Suppressor macrophage treated with lipopolysaccharide for 1 hour (primary cell): ENCODE measurements at places on chromosomes 16 and 17.
A peak's percentile ranks its signal among the peaks of the same experiment; 100 is the strongest.

GRCh38 chr16:66479661-66480264 is 52.7 kb downstream of the BEAN1 start:
- DNase-seq, result no peak

GRCh38 chr17:13044572-13045065 is 26.8 kb upstream of the ELAC2 start:
- DNase-seq, result no peak

GRCh38 chr17:18981335-18981641 is 23.3 kb downstream of the FAM83G start:
- DNase-seq, result no peak

- no peak for DNase-seq
Measured at GRCh38 chr16:22027633-22028032, 19.7 kb downstream of the MOSMO start.

DNA sequence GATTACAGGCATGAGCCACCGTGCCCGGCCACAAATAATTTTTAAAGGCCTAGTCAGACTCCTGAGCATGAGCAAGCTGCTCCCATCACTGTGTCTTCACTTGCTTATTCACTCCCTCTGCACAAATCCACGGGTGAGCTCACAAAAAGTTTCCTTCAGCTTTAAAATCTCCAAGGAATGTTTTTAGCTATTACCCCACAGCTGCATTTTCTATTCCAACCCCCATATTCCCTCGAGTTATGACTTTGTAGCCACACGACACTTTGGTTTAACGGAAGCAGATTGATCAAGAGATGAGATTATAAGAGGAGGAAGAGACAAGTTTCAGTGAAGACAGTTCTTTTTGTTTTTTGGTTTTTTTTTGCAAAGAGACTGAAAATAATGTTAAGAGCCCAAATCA is 49.1 kb upstream of the SLC25A19 start:
- peak; percentile 84 for DNase-seq

DNA sequence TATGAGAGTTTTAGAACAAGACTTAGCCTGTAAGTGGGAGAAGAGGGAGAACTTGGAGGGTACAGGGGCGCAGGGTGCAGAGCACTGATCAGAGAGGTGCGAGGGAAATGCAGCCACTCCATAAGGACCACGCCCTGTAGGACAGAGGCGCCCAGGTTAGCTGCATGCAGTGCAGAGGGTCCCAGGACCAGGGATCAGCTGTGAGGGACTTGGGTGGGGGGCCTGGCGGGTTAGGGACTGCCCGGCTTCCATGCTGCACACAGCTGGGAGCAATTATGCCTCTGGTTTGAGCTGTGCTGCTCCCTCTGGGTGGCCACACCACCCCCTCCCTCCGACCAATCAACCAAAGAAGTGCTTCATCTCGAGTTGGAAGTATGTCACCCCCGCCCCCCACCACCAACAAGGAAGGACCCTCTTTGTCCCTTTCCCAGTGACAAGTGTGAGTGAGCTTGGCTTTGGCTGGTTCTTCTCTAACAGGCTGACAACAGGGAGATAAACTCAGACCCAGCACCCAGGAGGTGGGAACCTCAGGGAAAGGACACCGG is 22.2 kb upstream of the CLEC18A start:
- DNase-seq, result no peak

DNA sequence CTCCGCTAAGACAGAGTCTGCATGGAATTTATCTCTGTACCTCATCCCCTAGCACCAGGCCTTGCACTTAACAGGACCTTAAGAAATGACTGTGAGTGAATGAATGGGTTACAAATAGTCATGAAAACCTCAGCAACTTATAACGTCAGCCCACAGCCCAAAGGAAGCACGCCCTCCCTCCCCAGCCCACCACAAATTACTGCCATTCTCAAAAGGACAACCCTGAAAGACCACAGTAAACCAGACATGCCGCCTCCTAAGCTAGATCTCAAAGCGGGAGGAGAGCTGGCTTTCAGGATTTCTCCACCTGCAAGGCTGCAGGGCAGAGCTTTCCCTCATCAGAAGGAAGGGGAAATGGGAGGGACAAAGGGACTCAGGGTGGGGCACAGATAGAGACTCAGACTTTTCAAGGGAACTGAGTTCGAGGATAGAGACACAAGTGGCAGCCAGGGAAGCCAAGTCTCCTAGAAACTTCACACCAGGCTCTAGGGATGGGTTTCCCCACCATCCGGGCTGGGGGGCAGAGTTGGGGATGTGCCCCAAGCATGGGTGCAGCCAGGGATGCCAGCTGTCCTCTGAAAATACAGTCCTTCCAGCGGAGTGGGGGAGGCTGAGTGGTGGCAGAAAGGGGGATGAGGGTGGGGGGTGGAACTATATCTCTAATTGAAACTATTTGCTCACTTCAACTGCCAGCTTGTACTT is 56.7 kb downstream of the PLXDC1 start:
- DNase-seq, result no peak

DNA sequence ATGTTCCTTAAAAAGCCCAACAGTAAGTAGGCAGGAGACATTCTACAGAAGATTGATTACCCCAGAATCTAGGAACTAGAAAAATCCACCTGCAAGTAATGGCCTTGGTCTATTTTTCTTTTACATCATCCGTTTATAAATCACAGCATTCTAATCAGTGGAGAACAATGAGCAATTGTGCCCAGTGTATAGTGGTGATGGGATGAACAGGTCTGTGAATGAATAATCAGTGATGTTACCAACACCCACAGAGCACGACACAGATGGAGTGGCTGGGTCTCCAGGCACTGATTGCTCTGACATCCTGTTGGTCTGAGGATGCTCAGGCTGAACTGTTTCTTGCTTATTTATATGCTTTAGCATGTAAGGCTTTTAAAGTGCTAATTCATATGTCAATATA is 1251.2 kb upstream of the CDH8 start:
- DNase-seq, result no peak

DNA sequence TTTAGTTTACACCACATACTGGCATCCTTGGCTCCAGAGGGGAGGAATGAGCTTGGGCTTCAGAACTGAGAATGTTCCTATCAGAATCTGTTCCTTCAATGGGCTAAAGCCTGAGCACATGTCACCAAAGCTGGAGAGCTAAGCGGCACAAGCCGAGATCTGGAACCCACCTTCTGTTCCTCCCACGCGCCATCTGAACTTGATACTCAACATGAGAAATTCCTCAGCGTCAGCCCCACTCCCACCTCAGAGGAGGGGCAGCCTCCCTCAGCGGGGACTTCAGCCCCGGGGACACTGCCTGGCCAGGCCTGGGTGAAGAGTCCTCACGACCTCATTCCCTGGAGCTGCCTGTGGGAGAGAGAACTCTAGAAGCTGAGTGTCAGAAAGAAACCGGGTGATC is 22.8 kb upstream of the SLC47A1 start:
- DNase-seq, result no peak

- DNase-seq, result no peak
Measured at GRCh38 chr17:8488491-8488890, 52.8 kb downstream of the NDEL1 start.

DNA sequence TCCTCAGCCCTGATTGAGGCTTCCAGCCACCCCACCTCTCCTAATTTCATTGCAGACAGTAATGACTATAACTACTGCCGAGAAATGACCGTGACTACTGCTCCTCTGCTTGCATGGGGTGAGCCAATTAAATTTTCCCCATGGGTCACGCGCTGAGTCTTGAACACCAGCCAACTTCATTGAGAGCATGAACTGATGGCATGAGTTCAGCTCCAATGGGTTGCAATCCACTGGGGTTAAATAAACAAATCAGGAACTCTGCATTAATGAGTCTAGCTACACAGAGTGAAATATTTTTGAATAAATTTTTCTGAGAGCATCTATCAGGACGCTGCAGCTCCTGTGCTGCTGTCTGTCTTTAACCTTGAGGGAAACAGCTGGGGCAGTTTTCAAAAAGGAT is 61.6 kb upstream of the CLEC3A start:
- DNase-seq, result no peak

GRCh38 chr16:15857724-15858560 is 1.1 kb upstream of the MYH11 start:
- peak; percentile 33 for DNase-seq

DNA sequence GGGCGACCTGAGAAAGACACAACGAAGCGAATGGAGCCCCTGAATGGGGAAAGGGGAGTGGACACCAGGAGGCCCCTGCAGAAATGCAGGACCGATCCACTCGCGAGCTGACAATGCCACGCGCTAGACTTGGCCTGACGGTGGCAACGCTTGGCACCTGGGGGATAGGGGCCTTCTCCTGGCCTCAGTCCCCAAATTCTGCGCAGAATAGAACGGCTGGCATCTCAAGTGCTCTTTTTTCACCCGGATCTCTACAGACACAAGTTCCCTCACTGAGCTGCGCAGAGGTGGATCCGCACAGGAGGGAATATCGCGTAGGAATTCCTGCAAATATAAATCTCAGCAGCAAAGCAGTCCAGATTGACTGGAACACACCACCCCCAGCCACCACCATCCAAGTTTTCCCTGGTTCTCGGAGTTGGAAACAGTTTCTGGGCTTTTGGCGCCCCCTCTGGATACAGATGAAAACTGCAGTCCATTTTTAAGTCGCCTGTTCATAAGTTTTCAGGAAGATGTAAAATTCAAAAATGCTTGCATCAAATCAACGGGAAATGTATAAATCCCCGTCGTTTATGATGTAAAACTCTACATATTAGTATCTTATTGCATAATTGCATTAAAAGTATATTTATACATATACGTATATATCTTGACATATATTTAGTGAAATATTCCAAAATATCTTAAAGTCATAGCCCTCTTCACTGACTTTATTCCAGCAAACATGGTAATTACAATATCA is 2.3 kb upstream of the SOX9 start:
- peak; percentile 55 for DNase-seq

- no peak for DNase-seq
Measured at GRCh38 chr16:53511403-53512280, 8.6 kb upstream of the AKTIP start.

- no peak for DNase-seq
Measured at GRCh38 chr16:72473631-72474030, 301.7 kb upstream of the PMFBP1 start.

DNA sequence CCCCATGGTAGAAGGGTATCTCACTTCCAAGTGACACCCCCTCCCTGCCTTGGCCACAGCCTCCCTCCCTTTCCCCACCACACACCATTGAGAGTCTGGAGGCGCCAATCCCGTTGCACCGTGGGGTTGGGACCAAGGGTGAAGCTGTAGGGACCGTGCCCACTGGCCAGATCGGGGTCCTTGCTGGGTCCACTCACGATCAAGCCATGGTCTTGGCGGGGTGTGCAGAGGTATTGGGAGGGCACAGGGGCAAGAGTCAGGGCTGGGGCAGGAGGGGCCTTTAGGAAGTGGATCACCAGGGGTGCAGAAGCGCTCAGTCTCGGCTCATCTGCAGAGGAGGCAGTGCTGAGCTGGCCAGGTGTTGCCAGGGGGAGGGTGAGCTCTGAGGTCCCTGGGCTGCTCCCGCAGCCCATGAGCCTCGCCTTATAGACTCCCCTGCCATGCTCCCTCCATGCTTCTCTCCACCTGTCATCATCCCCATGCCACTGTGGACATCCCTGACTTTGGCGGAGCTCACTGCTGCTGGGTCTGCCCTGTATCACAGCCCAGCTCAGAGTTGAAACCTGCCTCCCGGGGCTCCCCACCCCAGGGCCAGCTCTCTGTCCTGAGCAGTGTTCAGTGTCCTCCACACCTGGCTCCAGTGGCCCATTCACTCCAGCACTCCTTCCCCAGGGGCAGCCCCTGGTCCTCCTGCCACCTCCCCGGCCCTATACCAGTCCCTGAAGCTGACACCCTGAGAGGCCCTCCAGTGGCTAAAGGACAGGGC is 8.3 kb downstream of the CDH16 start:
- DNase-seq, result no peak

GRCh38 chr17:6640536-6641246 is at the start of the genes KIAA0753 and TXNDC17:
TSS of gene KIAA0753 (minus strand) at chr17:6640711. CDS start at chr17:6635103, 5,608 bp downstream.
TSS of gene TXNDC17 (plus strand) at chr17:6641060. CDS start at chr17:6641083, 23 bp downstream.
- peak; percentile 93 for DNase-seq

DNA sequence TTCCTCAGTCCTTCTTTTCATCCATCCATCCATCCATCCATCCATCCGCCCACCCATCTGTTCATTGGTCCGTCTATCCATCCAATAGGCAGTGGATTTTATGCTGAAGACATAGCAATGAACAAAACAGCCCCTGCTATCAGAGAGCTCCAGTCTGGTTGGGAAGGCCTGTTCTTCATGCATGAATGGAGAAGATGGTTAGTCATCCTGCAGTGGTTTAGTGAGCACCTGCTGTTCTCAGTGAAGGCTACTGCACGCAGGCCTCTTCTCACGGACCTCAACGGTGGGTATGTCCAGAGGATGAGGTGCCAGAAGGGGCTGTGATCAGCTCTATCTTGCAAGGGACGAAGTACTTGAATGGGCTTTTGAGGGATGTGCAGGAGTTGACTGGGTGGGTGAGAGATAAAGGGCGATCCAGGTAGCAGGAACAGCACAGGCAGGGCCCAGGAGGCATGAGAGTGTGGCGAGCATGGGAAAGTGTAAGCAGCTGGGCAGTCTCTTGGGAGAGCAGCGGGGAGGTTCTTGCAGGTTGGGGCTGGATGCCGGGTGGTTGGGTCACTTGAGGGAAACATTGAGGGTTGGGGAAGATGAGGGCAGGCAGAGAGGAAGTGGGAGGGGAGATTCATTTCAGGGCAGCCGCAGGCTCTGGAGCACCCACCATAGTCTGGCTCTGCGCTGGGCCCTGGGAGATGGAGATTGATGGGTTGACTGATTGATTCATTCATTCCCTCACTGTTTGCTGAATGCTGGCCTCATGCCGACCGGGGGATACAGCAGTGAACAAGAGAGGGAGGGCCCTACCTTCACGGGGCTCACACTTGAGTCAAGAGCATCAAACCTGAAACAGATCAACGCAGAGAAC is 115.0 kb upstream of the CIBAR2 start:
- no peak for DNase-seq

- DNase-seq, result peak; percentile 8
Measured at GRCh38 chr17:6941989-6942388, 53.9 kb upstream of the ALOX12 start.

DNA sequence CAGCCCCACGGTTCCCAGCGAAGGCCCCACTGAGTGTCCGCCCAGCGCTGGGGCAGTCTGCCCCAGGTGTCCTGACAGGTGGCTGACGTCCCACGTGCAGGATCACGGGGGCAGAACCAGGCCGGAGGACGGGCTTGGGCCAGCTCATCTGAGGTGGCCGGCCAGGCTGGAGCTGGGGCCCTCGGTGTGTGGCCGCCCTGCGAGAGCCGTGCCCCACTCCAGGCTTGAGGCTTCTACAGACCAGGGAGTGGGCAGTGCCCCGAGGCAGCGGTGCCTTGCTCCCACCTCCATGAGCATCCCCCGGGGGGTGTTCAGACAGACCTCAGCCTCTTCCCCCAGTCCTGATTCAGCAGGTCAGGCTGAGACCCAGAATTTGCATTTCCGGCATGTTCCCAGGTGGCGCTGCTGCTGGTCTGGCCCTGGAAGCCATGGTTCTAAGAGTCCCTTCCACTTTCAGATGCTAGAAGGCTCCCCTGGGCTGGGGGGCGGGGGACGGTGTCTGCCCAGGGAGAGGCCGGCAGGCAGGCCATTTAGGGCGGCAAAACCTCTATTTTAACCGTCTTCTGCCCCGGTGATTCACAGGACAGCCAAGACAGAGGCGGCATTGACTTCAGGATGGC is 35.4 kb upstream of the PABPN1L start:
- DNase-seq, result no peak

- DNase-seq, result no peak
Measured at GRCh38 chr17:39483506-39483905, 22.2 kb downstream of the CDK12 start.

GRCh38 chr17:64218066-64218465 is 45.0 kb downstream of the TEX2 start:
- DNase-seq, result peak; percentile 75
